ENCODE measurements at places on chromosomes 12 and 14.

DNA sequence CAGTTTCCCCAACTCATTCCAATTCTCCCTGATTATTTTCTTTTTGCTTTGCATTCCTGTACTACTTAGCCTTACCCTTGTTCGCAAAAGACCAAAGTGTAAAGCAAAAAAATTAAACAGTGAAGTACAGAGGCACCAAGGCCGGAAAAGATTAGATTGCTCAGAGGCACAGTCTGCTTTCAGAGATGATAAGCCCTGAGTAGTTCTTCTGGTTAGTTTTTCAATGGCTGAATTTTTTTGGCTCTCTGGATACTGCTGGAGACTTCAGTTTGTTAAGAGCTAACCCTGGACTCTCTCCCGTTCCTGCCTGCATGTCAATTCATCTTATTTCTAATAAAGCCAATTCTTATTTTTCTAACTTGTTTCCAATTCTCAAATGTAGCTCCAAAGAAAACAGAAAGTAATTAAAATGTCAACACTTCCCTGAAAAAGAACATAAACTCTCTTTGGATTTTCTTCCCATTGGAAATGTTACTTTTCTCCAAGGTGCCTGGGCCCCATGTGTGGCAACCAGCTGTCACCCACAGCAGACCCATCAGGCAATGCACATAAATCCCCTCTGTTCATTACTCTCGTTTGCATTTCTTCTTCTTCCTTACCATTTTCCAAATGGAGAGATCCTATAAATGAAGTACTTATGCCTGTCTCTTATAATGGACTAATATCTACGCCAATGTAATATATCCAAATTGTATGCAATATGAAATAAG is 142.8 kb downstream of the BTG1 start:
- DNase-seq: no peak

DNA sequence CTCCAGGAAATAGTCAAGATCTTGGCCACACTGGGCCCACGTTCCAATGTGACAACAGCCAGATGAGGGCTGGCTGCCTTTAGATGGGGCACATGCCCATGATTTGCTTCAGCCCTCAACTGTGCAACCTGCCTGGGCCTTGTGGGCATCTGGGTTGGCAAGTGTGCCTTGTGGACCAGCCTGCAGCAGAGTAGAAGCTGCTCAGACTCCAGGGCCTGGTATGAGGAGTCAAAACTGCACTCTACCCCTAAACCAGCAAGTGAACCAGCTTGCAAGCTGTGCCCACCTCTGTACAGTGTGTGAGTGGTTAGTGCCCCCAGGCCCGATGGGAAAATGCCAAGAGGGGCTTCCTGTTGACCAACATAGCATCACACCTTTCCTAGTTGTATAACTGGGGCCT is 17.9 kb downstream of the PHETA1 start:
- DNase-seq: no peak

DNA sequence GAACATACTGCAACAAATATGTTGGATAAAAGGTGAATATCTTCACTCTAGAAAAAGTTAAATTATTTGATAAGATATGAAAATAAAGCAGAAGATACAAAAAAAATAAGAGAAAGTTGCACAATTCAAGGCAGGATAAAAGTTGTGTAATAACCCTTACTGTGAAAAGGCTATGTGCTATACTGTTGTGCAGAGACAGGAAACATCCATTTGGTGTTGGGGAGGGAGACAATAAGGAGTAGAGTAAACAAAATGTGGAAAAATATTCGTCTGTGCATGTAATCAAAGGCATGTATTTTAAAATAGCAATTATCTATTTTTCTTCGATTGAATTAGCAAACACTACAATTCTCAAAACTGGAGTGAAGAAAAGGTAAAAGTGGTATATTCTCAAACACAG is 34.8 kb downstream of the PTHLH start:
- DNase-seq: no peak

- peak; percentile 68 for DNase-seq
Observed at GRCh38 chr14:23478109-23478759, 8.7 kb downstream of the NGDN start.

GRCh38 chr12:116141110-116141832 is 136.2 kb downstream of the MED13L start:
- no peak for DNase-seq

DNA sequence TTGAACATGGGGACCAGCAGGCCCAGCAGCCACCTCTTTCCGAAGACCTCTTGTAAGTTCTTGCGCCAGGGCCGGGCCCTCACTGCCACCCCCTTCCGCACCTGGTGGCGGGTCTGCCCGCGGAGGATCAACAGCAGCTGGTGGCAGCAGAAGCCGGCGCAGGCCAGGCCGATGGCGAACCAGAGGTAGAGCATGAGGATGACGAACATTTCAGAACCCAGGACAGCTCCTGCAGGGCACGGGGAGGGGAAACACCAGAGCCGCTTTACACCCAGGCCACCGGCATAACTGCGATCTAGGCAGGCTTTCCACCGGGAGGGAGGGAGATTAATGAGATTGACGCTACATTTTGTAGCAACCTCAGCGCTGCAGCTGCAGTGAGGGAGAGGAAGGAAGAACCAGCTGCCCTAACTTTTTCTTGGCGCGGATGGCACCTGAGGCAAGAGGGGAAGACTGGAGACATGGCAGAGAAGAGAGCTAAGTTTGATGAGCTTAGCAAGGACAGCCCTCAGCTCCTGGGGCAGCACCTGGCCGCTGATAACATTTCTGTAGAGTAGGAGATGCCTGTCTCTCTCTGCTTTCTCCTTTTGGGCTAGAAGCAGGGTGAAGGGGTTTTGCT is 7.8 kb downstream of the ZDHHC22 start:
- DNase-seq: peak; percentile 75

DNA sequence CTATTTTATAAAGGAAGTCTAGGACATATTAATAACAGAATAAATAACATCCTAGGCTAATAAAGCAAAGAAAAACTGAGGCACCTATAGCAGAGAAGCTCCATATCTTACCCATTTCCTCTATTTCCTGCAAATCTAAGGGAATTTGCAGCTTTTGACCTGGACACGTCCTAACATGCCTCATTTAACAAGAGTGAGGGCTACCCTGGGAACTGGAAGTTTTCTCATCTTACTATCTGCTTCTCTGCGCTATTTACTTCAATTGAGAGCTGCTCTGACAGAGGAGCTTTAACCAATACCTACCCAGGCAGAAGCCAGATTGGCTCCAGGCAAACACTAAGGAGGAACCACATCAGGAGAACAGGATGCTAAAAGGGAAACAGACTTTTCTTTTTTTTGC is 5.7 kb downstream of the YBX3 start:
- DNase-seq: no peak

DNA sequence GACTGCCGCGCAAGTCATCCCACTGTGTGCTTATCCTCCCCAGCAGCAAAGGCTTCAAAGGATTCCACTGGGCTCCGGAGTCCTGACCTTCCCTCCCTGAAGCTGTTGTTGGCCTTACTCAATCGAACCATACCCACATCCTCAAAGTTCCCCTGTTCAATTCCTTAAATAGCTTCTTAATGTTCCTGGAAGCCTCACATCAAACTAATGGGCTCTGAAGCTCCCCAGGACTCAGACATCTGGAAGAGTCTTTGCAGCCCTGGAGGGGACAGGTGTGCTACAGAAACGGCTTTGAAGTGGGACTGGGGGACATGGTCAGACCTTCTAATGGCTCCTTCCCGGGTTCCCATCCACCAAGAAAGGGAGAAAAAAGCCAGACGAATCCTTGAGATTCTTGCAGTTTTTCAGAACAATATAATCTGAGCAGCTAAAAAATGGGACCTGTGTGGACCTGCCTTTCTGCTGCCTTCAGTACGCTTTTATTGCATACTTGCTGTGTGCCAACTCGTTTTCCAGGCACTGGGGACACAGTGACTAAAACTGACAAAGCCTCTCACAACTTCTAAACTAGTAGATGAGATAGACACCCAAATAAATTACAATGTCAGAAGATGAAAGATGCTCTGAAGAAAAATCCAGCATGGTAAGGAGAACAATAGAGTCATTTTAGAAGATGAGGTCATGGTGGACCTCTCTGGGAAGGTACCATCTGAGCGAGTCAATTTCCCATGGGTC is 204.5 kb downstream of the MON2 start:
- DNase-seq: no peak

DNA sequence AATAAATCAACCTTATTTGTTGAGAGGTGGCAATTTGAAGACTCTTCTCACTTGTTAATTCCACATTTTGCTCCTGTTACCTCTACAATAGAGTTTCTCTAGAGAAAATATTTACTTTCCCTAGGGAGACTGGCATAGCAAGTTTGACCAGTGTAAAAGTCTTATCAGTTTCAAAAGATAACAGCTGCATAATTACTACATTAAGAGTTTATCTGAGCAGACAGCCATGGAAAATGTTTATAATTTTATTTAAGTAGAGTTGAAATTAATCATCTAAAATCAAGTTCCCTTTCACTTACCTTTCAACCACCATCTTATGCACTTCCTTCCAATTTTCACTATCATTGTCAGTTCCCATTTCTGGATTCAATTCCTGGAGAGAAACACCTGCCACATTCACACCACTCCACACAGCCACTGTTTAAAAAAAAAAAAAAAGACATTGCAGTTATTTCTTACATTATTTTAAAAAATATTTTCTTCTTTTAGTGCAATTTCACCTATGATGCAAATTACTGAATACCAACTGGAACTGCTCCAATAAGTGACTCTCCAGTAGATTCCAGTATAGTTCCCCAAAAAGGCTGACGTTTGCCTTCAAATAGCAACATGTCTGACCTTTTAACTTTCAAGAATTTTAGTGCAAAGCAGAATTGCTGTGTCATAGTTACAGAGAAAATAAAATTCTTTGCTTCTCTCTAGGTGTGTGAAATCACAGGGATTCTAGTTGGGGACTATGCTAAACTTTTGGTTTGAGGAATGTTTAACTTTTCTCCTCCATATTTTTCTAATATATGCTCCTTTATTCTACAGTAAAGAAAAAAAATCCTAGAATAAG is 19.4 kb downstream of the LDHB start:
- DNase-seq: no peak

GRCh38 chr14:56608689-56609088 is 29.1 kb downstream of the TMEM260 start:
- DNase-seq: no peak

GRCh38 chr14:58717211-58717610 is 79.4 kb downstream of the DACT1 start:
- DNase-seq: no peak

GRCh38 chr14:22478670-22479069 is 110.4 kb downstream of the DAD1 start:
- no peak for DNase-seq

GRCh38 chr12:8089716-8090115 is 7.6 kb downstream of the NECAP1 start:
- DNase-seq: no peak

DNA sequence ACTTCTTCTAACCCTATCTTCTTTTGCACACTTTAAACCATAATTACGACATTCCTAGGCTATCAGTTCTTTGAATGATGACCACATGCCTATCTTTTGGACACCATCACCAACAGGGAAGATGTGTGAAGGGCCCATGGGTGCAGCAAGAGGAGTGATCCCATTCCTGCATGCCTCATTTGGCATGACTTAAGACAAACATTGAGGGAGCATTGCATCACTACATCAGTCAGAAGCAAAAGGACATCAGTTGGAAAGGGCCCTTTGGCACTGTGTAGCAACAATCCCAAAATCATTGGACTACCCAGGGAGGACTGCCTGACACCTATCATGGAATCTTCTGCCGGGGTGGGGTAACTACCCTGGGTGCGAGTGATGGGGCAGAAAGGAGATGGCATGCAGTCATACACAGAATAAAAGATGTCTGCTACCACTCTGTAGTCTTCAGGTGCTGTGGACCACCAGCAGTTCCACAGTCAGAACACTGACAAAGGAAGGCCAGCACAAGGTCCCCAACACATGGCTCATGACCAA is 10.7 kb upstream of the TMBIM6 start:
- no peak for DNase-seq

DNA sequence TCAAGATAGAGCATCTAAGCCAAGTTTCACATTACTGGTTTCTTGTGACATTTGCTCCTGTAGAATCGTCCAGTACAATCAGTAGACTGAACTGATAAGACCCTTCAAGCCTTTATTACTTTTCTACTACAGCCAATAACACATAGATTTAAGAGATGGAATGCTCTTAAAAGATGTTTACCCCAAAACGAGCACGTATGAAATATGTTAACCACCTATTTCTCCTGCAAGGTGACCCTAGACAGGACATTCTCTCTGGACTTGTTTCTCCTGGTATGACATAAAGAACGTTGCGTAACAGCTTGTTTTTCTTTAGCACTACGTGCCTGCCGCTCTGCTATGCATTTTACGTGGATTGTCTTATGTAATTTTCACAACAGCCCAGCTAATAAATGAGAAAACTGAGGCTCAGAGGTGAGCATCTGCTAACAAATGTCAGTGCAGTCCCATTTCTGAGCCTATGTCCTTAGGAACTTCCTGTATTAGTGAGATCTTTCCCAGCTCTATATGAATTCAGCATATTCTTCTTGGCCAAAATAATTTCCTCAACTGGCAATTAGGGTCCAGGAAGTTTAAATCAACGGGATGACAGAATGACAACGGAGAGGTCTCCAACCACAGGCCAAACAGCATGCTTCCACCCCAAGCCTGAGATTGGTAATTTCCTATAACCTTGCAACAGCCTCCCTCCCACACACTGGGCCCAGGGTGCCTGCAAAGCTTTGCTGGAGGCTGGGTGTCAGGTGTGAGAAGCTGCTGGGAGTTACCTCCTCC is 3.7 kb downstream of the NFKBIA start:
- DNase-seq: no peak

DNA sequence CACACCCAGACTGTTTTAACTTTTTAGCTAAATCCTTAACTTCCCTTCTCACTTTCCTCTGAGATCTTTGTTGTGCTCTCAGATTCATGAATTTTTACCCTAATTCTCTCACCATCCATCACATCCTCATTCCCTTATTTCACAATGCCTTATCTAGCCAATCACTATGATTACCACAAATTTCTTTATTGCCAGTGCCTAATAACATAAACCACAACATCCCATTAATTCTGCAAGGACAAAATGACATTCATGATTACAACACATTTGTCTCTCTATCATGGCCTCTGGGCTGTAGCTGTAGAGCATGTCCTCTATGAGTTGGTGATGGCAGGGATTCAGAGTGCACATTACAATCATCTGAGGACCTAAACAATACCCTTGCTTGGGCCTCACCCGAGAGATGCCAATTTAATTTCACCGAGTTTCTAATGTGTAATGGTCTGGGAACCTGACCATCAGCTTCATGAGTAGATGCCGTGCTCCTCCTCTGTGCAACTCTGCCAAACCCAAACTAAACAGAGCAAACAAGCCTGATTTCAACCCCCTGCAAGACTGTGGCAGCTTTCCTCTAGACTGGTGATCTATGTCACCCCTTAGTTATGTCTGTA is 99.3 kb downstream of the SPTSSA start:
- no peak for DNase-seq

- no peak for DNase-seq
Observed at GRCh38 chr14:100290607-100291304, 15.5 kb downstream of the SLC25A29 start.

- no peak for DNase-seq
Observed at GRCh38 chr12:29768372-29768771, 15.4 kb downstream of the TMTC1 start.

GRCh38 chr14:31291210-31291609 is 83.6 kb upstream of the HECTD1 start:
- no peak for DNase-seq

Data from mucosa of gallbladder (tissue), 1 donor.